Activated T-helper 1 cell treated with anti-CD3 and anti-CD28 coated beads, Interleukin-2, amount 50 U/mL, for 16 hours (primary cell): ENCODE measurements at places on chromosomes 16 and 17.

GRCh38 chr17:19415311-19415710, 4.3 kb downstream of the RNF112 start:
- DNase-seq, result no peak

GRCh38 chr17:74682471-74683190, 30.1 kb downstream of the CD300LF start:
- no peak for DNase-seq

- DNase-seq, result no peak
These were observed 1.2 kb upstream of the FGF11 start for GRCh38 chr17:7437950-7438614.

DNA sequence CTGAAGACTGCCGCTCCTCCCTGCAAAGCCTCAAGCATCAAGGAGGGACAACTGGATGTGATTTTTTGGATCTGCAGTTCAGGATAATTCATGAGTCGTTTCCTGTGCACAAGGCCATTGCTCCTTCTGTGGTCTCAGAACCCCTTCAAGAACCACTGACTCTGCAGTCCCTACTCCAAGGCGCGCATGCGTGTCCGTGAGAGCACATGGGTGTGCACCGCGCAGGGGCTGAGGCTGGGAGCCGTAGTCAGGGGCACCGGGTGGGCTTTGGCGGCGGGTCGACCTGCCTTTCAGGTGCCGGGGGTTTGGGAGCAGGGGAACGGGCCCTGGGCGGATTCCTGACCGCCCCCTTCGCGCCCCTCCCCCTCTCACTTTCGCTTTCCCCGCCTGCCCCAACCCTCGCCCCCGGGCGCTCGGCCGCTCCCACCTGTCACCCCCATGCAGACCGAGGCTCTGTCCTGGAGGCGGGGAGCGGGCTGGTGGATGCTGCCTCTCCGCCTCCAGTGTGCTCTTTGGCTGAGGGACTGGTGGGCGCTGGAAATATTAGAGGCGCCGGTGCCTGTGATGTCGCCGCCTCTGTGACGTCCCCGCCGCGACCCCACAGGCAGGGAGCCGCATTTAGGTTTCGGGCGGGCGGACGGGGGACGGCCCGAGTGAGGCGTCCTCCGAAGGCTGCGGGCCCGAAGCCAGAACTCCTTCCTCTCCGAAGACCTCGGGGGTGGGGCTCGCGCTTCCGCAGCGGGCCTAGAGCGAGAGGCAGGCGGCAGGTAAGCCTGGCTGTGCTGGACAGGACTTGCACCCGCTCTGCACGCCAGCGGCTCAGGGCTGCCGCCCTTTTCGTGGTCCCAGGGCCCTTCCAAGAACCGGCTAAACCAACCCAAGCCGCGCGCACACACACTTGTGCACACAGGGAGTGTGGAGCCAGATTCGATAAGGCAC, at the start of gene SPATA32:
Gene SPATA32, minus strand, starts transcription at position 518 of the 939 bp plus-strand sequence. Its CDS starts 78 bp downstream, at position 440.
- peak; percentile 40 for DNase-seq

- DNase-seq, result no peak
These were observed 42.8 kb upstream of the GCSH start for GRCh38 chr16:81138831-81139557.

- no peak for DNase-seq
These were observed 48.8 kb upstream of the CDH3 start for GRCh38 chr16:68596266-68596665.

DNA sequence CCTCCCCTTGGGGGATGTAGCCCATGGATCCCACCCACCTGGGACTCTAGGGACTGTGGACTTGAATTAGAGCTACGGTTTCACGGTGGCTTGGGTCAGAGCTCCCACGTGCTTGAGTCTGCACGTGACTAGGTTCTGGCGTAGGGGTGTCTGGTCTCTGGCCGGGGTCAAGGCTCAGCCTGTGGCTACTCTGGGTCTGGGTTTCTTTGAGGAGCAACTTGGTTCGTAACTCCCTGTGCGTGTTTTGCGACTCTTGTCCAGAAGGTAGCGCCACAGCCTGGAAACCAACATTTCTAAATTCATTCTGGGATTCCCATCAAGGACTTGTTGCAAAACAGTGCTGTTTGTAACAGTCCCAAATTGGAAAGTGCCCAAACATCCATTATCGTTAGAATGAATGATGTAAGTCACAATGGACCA, 470 bp upstream of the GGT6 start:
- no peak for DNase-seq

GRCh38 chr17:35780950-35781349, 14.5 kb downstream of the MMP28 start:
- no peak for DNase-seq

- DNase-seq, result no peak
These were observed 2.7 kb downstream of the DDX5 start for GRCh38 chr17:64503341-64503740.

GRCh38 chr17:34303606-34304005, 15.6 kb upstream of the CCL8 start:
- DNase-seq, result no peak

DNA sequence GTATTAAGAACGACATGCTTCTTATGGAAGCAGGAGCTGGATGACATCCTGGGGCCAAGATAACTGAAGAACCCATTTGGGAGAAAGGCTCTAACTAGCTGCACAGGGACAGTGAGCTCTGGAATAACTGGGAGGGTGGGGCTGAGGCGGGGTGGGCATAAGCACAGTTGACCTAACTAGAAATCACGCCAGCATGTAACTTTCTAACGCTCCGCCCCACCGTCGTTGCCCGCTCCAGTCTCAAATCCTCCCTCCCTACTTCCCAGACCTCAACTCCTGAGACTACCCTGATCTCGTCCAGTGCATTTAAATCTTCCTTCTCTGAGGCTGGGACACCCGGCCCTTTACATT, 436 bp downstream of the PHB1 start:
- DNase-seq, result no peak

- peak; percentile 21 for DNase-seq
These were observed at the start of gene FLII for GRCh38 chr17:18258356-18259038. Gene FLII, minus strand, starts transcription at chr17:18258738. Its CDS starts 48 bp downstream, at chr17:18258690.

DNA sequence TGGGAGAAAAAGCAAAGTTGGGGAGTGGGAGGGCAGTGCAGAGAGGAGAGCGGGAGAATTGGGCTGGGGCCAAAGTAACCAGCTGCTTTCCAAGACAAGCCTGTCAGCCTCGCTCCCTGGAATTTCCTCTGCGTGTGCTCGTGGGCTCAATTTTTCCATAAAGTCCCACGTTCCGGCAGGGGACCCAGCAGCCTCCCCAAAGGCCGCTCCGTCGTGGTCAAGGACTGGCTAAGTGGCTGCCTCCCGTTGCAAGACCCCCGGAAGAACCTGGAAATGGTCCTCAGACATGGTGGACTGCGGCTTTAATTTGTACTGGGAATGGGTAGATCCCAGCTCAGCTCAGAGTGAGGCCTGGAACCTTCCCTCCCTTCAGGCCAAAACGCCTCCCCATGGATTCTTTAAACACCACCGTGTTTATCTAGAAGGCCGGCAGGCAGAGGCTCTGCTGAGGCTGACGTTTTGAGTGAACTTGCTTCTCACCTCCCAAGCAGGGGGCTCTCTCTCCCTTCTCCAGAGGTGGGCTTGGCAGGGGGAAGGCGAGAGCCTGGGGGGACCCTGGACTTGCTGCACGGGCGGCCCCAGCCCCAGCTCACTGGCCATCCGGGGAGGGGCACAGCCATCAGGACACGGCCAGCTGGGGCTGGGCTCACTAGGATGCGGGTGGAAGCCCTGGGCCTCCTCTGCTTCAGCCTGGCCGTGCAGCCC, 190.0 kb downstream of the C16orf95 start:
- no peak for DNase-seq

DNA sequence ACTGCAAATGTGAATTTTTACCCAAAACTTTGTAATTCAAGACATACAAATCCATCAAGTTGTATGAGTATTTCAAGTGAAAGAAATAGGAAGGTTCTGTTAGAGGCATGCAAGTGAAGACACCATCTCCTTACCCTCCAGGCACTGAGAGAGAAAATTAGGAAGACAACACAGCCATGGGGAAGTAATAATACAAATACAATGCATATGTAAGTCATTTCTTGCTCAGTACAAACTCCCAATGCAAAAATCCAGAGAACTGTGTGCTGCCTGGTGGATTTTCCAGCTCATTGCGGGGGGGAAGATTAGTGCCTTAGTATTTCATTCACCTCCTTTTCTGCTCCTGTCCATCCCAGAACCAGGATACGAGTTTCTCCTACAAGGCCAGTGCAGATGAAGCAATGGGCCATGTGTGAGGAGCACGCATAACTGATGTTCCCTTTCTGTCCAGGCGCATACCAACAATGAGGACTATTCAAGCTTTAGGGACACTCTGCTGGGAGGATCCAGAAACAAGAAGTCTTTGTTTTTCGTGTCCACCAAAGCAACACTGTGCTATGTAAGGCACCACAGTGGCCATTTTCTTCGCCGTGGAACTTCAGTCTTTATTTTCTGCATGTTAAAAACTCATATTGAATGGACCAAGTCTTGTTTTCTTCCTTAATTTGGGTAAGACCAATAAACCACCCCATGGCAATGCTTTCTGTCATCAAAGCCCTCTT, 143.7 kb upstream of the RCVRN start:
- DNase-seq, result no peak

DNA sequence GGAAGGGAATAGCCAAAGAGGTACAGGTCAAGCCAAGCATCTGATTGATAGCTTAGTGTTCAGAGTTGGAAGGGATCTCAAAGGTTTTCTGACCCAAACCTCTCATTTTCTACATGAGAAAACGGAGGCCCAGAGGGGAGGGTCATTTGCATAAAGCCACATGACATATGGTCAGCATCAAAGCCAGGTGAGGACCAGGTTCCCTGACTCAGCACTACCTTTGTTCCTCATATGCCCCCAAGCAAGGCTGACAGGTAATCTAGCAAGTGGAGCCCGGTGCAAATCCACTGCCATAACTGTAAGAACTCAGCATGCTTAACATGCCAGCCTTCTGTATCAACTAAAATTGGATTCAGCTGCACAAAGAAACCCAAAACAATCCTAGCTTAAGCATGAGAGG, 28.2 kb upstream of the CCL1 start:
- DNase-seq, result no peak

- DNase-seq, result no peak
These were observed 2.1 kb downstream of the PRR35 start for GRCh38 chr16:561957-562938.

DNA sequence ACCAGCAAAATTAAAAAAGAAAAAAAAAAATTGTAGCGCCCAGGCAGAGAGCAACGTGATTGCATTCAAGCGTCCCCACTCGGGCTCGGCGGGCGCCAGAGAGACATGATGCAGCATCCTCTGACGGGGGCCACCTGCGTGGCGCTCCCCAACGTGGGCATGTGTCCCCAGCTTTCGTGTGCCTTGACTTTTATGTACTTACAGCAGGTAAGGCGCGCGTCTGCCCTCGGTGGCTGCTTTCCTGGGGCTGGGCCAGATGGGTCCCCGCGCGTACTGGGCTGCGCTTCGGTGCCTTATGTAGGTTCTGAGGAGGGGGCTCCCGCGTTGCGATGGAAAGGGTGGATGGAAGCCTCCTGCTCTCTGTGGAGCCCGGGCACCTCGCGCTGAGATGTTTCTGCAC, 28.4 kb upstream of the RBFOX1 start:
- DNase-seq, result no peak

DNA sequence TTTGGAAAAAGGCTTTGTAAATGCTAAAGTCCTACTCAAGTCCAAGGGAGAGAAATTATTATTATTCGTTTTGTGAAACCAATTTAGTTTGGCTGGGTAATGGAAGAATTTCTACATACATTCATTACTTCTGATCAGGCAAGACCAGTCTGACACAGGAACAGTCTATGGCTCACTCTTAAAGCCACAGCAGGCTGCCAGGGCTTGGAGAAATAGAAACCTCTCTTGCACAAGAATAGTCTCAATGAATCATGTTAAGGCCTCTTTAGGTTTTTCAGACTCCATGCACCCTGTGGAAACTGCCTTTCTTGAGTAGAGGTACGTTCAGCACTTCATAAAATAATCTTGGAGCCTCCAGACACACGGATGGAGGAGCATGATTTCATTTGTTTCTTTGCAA, 167.7 kb downstream of the IRX3 start:
- DNase-seq, result no peak

DNA sequence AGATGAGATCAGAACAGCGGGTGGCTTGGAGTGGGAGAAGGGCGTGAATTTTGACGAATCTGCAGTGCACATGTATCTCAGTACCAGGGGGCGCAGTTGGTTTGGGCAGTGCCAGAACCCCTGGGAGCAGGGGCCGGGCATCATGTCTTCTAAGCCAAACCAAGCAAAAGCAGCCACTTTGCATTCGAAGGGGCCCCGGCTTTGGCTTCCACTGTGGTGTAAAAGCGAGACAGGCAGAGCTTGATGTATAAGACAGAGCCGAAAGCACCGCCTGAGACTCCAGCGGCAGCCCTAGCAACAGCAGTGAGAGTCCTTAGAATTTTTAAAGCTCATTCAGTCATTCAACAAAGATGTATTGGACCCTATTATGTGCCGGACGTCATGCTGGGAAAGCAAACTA, 3.8 kb upstream of the XYLT1 start:
- DNase-seq, result no peak

- DNase-seq, result no peak
These were observed 31.3 kb downstream of the ASIC2 start for GRCh38 chr17:33261820-33262219.

DNA sequence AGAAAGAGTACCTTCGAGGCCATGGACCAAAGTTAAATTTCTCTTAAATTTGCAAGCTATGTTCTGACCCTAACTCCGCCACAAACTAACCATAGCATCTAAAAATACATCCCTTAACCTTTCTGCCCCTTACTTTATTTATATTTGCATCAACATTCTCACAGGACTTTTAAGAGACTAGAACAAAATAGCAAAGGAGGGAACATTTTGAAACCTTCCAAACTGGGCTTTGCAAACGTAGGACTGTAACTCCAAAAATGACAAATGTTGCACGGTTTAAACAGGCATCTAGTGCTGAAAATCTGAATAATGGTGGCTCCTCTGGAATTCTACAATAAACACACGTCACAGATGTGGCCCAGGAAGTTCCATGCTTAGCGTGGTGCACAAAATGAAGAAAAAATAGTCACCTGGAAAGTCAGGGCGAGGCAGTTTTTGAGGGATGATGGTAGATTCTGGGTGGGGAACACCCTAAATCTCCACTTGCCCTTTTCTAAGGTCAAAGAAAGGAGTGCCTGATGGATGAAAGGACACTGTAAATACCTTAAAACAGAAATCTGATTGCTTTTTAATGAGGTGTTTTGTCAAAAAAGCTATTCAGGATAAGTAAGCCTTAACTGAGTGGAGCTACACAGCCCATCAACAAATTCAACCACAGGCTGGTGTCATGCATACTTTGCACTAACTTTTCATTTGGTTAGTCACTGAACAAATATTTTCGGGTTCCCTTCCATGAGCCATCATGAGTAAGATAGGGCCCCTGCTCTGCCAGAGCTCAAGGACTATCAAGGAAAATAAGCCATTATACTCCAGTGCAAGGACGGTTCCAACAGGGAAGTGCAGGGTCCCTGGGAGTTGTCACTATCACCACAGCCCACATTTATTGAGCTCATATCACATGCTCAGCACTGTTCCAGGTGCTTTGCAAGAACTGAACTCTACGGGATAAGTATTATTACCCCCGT, 21.2 kb downstream of the ARHGAP17 start:
- no peak for DNase-seq

DNA sequence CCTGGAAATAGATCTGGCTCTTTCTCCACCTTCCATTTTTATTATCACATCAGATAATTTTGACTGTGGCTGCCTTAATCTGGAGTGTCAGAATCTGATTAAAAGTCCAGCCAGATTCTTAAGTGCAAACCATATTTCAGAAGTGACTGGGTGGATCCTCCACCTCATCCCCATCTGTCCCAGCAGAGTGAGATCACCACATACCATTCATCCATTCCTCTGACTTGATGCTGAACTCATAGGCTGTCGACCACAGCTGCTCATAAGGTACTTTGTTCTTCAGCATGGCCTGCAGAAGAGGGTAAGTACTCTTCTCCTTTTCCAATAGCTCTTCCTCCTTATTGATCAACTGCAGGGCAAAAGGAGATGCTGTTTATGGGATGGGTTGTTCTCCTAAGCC, 53.5 kb downstream of the DNAH3 start:
- DNase-seq, result no peak

GRCh38 chr17:75046407-75047289, at the start of the genes ATP5PD and KCTD2:
Gene ATP5PD, minus strand, starts transcription at chr17:75046969. Its CDS starts 4,319 bp downstream, at chr17:75042650.
Gene KCTD2, plus strand, starts transcription at chr17:75047225. Its CDS starts 26 bp downstream, at chr17:75047251.
- DNase-seq, result peak; percentile 94
